ENCODE measurements at places on chromosomes 5 and 9.

GRCh38 chr5:75286211-75286773, 49.6 kb upstream of the ANKRD31 start:
- no peak for DNase-seq

DNA sequence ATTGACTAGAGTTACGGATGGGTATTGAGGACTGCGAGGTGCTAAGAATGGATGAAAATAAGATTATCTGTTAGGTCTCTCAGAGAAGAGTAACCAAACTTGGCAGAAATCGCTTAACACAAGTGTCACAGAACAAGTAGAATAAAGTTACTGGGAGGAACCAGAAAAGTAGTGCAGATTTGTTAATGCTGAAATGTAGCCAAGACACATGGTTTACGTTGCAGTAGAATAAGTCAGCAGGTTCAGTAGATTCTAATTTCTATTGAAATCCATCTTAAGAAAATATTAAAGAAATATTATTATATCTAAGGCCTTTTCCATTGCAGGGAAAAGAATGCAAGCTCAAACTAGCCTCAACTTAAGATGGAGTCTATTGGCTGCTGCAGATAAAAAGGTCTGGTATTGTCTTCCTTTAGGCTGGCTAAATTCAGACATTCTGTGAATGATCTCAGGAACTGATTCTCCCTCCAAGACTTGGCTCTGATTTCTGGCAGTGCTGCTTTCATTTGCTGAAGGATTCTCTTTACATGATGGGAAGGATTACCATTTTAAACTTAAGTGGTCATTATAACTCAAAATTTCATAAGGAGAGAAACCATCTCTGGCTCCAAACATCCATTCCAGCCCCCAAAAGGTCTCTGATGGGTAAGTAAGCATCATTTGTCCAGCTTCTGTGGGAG, 314.9 kb downstream of the MARCHF11 start:
- DNase-seq, result no peak

DNA sequence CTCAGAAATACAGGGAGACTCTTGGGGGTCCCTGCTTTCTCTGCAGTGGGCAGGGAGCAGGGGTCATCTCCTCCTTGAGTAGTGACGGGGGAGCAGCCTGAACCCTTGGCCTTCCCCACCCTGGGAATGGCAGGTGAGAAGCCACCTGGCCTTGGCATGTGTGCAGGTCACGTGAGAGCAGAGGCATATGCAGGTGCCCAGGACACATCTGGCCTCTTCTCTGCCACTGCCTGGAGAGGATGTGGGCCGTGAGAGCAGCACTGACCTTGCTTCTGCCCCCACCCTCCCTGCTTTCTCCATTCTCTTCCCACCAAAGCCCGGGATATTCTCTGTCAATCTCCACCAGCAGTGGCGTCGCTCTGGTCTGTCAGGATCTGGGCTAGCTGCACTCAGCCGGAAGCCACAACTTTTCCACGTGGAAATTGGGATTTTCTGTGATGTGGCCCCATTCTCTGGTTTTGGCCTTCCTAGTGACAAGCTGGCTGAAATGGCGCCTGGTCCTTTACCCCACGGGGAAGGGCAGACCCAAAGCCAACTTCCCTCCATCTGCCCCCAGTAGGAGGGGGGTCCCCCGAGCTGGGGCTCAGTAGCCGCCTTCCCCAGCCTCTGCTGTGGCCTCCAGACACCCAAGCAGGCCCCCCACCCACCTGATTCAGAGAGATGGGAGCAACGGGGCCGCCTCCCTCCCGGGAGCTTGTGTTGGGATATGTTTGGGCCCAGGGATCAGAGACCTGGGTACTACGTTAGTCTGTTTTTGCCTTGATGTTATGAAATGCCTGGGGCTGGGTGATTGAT, 70.4 kb upstream of the FCN1 start:
- no peak for DNase-seq

- DNase-seq, result no peak
Measured at GRCh38 chr9:489198-490197, 274.8 kb downstream of the DOCK8 start.

DNA sequence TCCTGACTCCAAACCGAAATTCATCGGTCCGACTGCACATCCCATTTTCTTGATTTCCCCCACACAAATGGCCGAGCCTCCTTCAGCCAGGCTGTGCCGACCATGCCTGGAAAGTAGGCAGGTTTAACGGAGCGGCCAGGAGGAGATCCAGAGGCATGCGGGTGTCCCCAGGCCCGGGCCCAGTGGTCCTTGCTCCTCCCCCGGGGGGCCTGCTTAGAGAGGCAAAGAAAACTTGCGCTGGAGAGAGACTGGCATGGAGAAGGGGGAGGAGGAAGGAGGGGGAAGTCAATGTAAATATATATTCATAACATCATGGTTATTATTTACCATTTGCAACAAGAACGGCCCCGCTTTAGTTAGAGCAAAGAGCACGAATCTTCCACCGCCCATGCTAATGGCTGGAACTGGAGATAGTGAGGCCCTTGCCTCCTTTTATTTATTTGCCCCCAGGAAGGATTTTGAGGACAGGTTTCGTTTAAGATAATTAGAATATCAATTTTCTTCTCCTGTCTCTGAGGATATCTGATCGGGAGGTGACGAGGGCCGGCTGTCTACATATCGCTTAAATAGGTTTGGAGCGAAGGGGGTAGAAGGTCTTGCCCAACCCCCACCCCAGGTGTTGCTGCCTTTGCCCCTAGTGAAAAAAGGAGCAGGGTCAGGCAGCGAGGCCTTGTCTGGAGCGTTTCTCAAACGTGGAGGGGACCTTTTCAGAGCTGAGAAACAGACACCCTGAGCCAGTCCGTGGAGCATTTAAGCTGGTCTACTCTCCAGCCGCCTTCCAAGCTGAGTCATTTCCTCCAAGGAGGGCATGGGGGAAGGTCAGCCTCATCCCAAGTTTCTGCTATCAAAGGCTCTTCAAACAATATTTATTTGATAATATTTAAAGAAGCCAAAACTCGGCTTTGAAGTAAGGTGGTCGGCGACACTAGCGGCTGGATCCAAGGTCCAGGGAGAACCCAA, 2.5 kb downstream of the BARHL1 start:
- no peak for DNase-seq

DNA sequence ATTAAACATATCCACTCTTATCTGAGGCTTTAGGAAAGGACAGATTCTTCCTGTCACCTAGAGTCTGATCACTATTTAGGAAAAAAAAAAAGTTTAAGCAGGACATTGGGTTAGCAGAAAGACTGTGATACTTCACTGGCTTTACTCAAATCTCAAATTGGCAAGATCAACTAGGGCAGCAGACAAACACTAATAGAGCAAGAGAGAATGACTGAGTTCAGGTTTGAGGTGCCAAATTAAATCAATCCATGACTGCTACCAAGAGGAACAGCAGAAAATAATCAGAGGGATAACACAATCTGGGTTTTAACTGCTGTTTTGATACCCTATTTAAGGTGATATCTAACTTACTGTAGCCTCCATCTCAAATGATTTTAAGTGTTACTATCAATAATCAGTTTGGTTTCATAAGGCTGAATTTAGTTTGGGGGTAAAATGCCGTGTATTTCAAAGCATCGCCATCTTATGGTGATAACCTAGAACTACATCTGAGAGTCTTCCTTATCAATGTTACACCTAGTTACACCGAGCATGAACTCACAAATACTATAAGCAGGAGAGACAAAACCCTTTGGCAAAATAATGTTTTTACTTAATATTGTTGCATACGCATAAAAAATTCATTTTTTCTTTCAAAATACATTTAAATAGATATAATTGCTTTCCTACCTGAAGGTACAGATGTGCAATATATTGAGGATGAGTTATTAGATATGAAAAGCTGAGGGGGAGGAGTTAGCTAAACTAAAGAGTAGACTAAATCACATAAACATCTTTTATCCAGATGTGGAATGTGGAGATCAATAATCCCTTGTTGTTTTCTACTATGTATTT, 286.4 kb upstream of the CDH12 start:
- DNase-seq, result peak; percentile 29

- DNase-seq, result no peak
Measured at GRCh38 chr5:17219469-17219868, 2.0 kb downstream of the BASP1 start.

DNA sequence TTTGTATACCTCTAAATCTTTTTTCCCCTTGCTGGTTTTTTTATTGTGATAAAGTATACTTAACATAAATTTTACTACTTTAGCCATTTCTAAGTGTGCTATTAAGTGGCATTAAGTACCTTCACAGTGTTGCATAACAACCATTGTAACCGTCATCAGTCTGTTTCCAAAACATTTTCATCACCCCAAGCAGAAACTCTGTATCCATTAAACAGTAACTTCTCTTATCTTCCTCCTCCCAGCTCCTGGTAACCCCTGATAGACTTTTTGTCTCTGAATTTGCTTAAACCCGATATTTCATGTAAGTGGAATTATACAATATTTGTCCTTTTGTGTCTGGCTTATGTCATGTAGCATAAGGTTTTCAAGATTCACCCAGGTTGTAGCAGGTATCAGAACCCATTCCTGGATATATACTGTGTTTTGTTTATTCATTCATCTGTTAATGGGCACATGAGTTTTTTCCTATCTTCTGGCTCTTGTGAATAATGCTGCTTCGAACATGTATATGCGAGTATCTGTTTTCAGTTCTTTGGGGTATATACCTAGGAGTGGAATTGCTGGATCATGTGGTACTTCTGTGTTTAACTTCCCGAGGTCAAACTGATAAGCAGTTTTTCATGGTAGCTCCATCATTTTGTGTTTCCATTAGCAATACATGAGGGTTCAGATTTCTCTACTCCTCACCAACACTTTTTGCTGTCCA, 66.4 kb downstream of the EHMT1 start:
- peak; percentile 18 for DNase-seq

- no peak for DNase-seq
Measured at GRCh38 chr9:100104314-100104713, 5.3 kb downstream of the INVS start.

DNA sequence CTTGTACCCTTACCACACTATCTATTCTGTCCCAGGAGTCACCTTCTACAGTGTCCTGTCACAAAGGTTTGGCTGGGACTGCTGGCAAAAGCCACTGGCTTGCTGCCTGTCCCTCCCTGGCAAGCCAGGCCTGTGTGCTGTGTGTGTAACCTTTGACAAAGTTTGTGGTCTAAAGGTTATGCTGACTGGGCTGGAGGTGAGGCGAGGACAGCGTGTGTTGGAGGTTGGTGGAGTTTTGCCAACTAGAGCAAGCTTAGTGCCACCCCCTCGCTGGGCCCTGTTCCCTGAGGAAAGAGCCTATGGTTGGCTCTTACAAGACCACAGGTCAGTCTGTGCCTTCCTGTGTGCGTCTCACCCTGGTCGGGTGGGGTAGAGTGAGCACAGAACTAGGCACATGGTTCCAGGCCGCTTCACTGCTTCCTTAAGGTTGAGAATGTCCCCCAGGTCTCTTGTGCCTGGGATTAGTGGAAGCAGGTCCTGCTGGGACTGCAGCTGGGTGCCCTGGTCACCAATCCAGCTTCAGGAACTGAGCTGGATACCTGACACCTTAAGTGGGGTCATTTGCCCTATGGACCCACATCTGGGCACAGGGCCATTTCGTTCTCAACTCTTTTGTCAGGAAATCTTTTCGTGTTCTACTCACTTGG, 152.2 kb downstream of the GADD45G start:
- DNase-seq, result no peak

GRCh38 chr5:132961887-132962286, 1.5 kb downstream of the AFF4 start:
- peak; percentile 16 for DNase-seq

DNA sequence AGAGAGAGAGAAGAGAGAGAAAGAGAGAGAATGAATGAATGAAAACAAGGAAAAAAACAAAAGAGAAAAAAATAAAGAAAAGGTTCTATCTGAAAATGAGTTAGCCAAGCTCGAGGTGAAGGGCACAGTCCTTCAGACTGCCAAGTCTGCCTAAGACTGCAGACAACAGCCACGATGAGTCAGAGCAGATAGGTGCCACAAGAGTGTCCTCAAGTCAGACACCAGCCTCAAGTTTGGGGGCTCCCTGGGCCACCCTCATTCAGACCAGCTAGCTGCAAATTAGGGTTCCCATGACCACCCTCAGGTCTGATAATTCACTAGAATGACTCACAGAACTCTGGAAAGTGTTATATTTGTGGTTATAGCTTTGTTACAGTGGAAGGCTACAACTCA, 13.9 kb upstream of the HABP4 start:
- DNase-seq, result no peak

DNA sequence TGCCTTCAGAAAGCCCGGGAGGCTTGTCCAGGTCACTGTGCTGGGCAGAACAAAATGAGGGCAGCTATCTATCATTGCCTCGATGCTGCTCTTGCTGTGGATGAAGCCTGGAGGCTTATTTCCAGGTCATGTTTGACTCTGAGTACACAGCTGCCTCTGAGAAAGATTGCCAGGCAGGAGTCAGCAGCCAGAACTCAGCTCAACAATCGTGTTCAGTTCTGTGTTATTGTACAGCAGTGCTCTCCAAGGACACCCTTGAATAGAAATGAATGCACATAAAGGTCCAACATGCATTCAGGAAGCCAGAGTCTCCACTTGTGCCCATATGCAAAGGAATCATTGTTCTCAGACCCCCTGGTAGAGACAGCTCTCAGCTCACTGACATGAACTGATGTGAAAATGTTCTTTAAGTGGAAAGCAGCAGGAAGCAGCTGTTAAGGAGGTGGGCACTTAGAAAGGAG, 61.7 kb upstream of the ZFR start:
- DNase-seq, result no peak

DNA sequence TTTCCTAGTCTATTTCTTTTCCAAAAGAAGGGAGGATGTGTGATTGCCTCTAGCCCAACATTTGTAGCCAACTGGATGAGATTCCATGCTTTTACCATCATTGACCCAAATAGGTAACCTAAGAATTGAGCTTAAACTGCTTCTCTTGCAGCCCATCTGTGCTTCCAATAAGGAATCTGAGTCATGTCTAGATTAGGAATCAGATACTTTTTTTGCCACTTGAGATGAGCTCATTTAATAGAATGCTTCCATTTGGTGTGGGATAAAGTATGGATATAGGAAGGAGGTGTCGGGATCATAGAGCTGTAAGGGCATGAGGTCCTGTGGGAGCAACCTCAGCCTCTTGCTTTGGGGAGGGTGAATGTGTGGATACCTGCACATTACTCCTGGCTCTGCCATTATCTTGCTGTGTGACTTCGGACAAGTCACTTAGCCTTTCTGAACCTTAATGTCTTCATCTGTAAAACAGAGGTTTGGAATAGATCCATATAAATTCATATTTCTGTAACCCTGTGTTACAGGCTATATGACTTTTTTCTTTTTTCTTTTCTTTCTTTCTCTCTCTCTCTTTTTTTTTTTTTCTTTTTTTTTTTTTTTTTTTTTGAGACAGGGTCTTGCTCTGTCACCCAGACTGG, 56.2 kb downstream of the MAP1B start:
- no peak for DNase-seq

GRCh38 chr9:69207503-69207902, 33.4 kb downstream of the TJP2 start:
- no peak for DNase-seq

DNA sequence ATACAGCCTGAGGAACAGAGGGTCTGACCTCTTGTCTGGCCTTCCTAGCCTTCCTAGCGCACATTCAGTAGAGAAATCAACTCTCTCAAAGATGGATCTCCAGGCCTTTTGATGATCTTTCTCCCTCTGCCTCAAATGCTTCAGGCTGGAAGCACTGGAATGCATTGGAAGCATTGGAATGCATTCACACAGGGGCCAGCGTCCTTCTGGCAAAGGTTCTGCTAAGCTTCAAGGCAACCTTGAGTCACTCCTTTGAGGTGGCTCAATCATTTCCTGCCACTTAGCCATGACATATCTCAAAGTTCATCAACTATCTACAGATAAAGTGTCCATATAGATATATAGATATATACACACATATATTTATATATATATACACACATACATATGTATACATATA, 42.9 kb downstream of the OR2K2 start:
- DNase-seq, result no peak
